ENCODE measurements at places on chromosomes 5 and 9. TPM values are rescaled to one million over a fixed set of nuclear protein-coding genes. Genes with fewer than 3 reads are reported as not detected.

GRCh38 chr5:163877865-163878264 is 372.4 kb downstream of the MAT2B start:
- no peak for DNase-seq

DNA sequence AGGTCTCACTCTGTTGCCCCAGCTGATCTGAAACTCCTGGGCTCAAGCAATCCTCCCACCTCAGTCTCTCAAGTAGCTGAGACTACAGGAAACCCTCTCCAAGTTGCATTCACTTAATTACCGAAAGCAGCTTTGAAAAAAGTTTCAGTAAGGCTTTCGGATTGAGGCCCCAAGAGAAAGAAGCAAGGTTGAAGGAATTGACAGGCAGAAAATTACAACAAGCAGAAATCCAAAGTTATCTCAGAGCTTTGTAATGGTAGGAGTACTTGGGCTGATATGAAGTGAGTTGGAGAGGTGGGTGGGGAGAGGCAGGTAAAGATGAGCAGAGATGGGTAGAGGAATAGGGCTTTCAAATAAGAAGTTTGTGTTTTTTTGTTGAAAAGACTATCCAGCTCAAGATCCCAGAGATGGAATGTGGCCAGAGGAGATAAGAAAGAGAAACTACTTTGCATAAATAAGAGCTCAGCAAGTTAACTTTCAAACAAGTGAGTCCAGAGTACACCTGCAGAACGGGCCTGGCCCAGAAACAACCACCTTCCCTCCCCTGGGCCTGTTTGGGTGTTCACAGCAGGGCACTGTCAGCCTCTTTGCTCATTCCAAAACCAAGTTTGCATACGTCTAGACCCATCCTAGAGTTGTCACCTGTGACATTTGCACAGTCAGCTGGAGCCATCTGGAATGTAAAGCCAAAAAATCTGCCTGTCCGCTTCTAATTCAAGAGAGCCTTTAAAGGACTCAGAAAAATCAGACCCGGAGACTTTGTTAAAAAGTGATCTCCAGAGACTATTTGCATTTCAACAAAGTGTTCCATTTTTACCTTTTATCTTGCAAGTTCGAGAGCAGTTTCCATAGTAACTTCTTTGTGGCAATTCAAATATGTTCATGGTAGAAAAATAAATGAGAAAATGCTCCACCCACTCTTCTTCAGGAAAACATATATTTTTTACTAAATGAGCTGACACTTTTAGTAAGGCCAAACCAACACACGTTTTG is 2.2 kb upstream of the CLINT1 start:
- DNase-seq: no peak

DNA sequence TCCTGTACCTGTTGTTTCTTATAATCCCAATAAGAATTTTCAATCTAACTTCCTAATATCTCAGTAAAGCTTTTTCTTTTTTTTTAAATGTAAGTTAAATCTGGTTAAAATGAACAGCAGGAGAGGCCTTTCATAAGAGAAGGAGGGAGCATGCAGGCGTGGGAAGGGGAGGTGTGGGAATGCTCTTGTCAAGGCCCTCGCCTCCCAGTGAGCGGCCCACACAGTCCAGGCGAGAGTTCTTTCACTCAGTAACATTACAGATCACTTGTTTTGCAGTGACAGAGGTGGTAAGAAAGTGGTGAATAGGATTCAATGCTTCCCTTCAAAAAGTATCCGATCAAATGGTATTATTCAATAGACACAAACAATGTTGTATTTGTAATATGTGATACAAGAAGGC is 125.0 kb downstream of the EPB41L4A start:
- DNase-seq: no peak

DNA sequence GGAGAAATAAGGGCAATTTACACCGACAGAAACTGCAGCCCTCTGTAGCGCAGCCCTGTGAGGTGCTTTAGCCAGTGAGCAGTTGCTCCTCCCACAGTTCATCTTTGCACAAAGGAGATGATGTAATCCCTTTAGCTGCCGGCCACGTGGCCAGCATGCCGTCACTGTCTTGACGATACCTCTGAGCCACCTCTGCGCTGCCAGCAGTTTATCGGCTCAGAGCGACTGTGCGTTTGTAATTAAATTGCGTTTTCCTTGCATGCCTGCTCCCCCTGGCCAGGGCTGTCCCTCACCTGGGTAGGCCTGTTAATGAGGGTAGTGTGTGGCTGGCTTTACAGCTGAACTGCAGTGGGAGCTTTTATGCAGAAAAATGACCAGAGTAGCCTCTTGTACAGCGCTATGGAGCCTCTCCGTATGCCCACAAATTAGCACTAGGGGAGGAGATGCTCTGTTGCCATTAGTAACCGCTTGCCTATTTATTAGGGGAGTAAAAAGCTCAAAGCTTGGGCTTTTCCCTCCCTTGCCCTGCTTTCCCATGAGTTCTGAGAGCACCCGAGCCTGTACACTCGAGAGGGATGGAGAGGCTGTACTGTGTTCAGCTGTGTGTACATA is 107.0 kb downstream of the TRIO start:
- DNase-seq: no peak

DNA sequence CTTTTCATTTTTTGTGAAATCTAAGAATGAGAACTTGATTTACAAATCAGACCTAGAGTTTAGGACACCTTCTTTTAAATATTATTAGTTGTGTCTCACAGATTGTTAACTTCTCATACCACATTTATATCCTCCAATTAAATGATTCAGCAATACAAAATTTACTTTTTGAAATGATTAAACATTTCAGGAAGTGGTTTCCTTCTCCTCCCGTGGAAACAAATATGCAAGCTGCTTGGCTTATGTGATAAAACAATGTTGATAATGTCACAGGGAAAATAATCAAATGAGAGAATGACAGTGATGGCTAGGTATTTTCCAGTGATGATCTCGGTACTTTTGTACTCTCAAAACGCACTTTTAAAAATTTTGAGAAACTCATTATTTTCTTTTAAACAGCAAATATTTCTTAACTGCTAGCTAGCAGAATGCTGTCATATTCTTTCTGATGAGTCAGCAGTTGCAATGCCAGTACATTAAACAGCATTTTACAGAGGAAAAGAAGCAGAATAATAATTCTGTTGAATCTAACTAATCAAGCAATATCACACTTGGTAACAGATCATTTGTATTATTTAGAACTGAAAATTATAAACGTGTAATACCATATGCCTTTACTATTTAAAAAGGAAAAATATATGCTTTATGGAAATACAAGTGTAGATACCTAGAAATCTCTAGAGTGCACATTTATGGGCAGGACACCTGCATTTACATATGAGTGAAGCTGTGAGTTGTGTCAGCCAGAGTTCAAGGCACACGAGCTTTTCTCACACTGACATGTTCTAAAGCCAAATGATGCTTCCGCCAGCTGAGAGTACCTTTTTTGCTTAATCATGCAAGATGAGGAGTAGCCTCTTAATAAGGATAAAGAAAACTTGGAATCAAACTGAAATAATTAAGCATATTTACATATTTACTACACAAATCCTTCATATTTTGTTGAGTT is 53.6 kb upstream of the CDH18 start:
- no peak for DNase-seq

- DNase-seq: peak; percentile 88
Measured at GRCh38 chr9:76687861-76688391, 76.3 kb upstream of the PCA3 start.

GRCh38 chr9:137039611-137040366 is 6.2 kb downstream of the NPDC1 start:
- no peak for DNase-seq

GRCh38 chr5:115465431-115465830 is 79.1 kb downstream of the FEM1C start:
- no peak for DNase-seq

SLCO6A1 gene
- total RNA-seq: not detected

ADAMTSL1 gene
- total RNA-seq: 17.2 TPM

FBLL1 gene
- 0.39 TPM for total RNA-seq

- DNase-seq: no peak
Measured at GRCh38 chr5:74441616-74442015, 198.9 kb downstream of the ENC1 start.

GRCh38 chr5:181059297-181060230 is 19.5 kb downstream of the BTNL9 start:
- DNase-seq: no peak

DNA sequence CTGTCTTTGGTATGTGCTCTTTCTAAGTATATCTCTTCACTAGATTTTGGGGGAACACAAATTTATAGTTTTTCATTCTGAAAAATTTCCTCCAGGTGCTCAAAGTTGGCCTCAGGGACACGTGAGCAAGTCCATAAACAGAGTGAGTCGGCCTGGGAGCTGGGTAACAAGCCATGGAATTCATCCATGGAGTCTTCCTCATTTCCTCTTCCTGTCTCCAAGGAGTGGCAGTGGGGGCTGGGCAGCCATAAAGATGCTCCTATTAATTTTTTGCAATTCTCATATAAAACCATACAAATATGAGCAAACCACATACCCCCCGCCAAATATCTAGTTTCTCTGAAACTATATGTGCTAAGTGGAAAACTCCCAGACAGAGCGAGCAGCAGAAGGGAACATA is 136.6 kb upstream of the OTULINL start:
- no peak for DNase-seq

- DNase-seq: no peak
Measured at GRCh38 chr5:111299067-111299481, 74.9 kb downstream of the CAMK4 start.

GRCh38 chr5:96703384-96703920 is 41.3 kb downstream of the CAST start:
- DNase-seq: no peak

- no peak for DNase-seq
Measured at GRCh38 chr9:116809656-116810055, 122.6 kb downstream of the TRIM32 start.

GRCh38 chr9:124551472-124552272 is 44.5 kb upstream of the NR5A1 start:
- no peak for DNase-seq

GRCh38 chr5:173673295-173674101 is 57.0 kb upstream of the BOD1 start:
- no peak for DNase-seq

GRCh38 chr5:124644138-124644537 is 102.3 kb downstream of the ZNF608 start:
- DNase-seq: no peak

DNA sequence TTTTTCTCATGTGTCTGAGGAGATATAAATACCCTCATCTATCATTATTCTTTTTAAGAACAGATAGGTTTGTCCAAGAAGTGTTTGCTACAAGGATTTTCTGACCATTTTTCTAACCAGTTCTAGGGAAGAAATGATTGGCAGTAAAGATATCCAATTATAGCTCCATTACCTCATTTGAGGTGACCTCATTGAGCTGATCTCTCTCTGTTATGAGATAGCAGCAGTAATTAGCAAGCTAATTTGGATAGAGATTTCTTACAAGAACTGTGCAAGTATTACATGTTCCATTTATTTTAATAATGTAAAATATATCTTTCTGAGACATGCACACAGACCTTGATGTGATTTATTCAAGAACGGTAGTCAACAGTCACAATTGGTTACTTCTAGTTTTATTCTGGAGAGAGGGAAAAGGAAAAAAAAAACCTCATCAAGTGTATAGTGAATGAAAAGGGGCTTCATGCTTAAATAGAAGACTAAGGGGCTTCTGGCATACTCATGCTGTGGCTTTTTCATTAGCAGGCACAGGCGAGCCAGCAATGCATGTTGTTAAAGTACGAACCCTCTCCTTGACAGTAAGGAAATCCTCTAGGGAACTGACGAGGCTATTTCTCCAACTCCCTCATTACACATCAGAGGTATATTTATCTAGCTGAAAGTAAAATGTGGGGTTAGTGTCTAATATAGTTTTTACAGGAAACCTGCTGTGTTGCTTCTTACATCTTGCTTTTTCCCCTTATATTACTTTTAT is 127.3 kb downstream of the NUDT12 start:
- DNase-seq: no peak

OR13C5 gene
- not detected for total RNA-seq

PLGRKT gene
- total RNA-seq: 13.0 TPM

- no peak for DNase-seq
Measured at GRCh38 chr9:6667633-6668280, 22.2 kb upstream of the GLDC start.

DNA sequence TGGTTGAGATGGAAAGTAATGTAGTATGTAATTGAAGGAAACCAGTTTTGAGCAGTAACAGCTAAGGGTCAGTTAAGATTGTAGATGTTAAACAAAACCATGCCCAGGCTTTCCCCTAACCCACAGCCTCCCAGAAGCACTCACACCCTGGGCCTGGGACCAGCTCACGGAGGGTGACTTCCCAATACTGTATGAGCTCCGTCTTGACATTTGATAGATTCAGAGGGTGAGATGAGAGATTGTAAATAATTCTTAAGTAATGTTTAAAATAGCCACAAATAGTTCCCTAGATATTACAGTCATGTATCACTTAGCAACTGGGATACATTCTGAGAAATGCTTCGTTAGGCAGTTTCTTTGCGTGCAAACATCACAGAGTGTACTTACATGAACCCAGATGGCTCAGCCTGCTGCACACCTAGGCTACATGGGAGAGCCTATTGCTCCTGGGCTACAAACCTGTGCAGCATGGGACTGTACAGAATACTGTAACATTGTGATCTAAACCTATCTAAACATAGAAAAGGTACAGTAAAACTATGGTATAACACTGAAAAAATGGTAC is 140.7 kb downstream of the FANCC start:
- no peak for DNase-seq

All from glomerular endothelial cell (primary cell).